ENCODE measurements at places on chromosomes 5 and 9. TPM values are rescaled to one million over a fixed set of nuclear protein-coding genes. Genes with fewer than 3 reads are reported as not detected.
A peak's percentile ranks its signal among the peaks of the same experiment; 100 is the strongest.

PCDHA1 gene
- total RNA-seq, result 3.2 TPM

ZDHHC11B gene
- total RNA-seq, result 1.3 TPM

PCDHA6 gene
- 4.6 TPM for total RNA-seq

TXNDC8 gene
- total RNA-seq, result not detected

GPR151 gene
- not detected for total RNA-seq

INSYN2B gene
- total RNA-seq, result 4.4 TPM

PDE6A gene
- total RNA-seq, result not detected

CCNI2 gene
- 0.74 TPM for total RNA-seq

DNA sequence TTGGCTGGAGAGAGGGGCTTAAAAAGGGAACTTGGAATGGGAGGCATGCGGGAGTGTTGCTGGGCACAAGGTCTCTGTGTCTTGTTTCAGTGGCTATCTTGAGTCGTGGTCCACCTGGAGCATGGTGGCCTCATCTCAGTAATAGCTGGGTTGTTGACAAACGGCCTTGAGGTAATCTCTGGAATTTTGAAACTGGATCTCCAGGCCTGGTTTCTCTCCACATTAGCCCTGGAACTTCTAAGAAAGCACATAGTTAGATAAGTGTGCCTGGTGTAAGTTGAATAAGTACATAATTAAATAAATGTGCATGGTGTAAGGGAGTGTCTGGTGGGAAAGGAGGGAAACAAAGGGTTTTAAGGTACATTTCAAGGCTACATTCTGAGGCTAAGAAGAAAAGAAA is 62.2 kb downstream of the INIP start:
- DNase-seq, result peak; percentile 25
- no peaks in the 10 kb centered on the region for H3K36me3 ChIP-seq
- peak overlapping the region; percentile 91 for H3K27ac ChIP-seq
- H3K4me1 ChIP-seq, result peaks cover 20% of the 10 kb centered on the region
- no peaks in the 10 kb centered on the region for H3K27me3 ChIP-seq

DNA sequence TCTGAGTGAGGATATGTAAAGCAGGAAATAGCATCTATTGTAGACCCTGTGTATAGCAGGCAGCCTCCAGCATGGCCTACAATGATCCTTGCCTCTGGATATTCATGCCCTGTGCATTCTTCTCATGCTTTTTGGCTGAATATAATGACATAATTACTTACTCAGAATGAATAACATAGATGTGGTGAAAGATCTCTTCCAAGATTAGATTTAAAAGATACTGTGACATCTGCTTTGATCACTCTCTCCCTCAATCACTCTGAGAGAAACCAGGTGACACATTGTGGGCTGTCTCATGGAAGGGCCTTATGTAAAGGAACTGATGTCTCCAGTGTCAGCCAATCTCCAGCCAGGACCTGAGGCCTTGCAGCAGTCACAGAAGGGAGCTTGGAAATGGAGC is 376.7 kb downstream of the DNAH5 start:
- H3K4me3 ChIP-seq, result no peak overlapping the region
- H3K36me3 ChIP-seq, result no peaks in the 10 kb centered on the region
- H3K27me3 ChIP-seq, result no peaks in the 10 kb centered on the region
- no peak for DNase-seq

- no peak for DNase-seq
- H3K4me1 ChIP-seq, result peaks cover 42% of the 10 kb centered on the region
- no peaks in the 10 kb centered on the region for H3K36me3 ChIP-seq
- H3K4me3 ChIP-seq, result no peak overlapping the region
Observed at GRCh38 chr5:115636008-115636407, 10.2 kb upstream of the TMED7 start.

DNA sequence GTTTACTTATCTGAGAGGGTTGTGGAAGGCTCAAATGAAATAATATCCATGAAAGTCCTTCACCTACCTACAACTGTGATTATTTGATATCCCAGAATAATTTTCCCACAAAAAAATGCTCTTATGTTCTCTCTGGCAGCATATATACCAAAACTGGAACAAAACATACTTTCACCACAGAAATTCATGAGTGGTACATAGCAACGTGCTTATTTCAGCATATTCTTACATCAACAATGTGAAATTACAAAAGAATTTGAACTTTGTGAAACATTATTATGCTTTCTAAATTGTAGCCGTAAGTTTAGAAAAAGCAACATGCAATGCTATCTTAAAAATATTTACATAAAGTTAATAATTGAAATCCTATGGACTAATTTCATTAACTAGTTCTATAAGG is 137.1 kb downstream of the GABRB2 start:
- no peak overlapping the region for H3K4me3 ChIP-seq
- H3K27ac ChIP-seq, result no peak overlapping the region
- H3K27me3 ChIP-seq, result no peaks in the 10 kb centered on the region
- no peaks in the 10 kb centered on the region for H3K4me1 ChIP-seq
- no peak for DNase-seq

DNA sequence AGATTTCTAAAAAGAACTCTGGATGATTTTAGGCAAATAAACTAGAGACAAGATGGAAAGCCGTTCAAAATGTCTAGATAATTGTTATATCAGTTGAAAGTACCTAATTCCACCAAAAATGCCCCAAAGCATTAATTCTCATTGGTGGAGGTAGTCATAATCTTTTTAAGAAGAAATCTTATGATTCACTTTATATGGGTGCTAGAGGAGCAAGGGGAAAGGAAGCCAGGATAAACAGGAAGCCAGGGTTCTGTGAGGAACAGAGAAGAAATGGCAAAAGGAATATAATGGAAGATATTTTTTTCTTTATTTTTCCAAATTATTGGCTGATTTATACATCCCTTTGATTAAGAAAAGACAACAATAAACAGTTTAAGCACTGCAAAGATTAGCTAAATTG is 7.8 kb downstream of the YIPF5 start:
- no peaks in the 10 kb centered on the region for H3K27me3 ChIP-seq
- peaks cover 32% of the 10 kb centered on the region for H3K36me3 ChIP-seq
- no peak overlapping the region for H3K4me3 ChIP-seq
- no peaks in the 10 kb centered on the region for H3K4me1 ChIP-seq
- no peak for DNase-seq

DNA sequence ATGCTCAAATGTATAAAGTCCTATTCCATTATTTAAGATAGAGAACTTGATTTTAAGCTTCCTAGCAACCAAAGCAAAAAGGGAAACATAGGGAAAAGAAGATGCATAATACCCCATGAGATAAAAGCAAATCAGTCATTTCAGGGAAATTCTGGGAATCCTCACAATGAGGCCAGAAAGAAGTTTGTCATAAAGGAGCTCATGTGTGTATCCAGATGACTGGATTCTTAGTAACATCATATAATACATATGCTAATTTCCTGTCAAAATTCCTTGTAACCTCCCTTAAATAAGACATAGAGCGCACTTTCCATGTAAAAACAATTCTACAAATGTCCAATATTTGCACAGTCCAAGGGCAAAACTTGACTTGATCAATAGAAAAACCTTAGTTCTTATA is 411.0 kb upstream of the WWC1 start:
- no peak overlapping the region for H3K27ac ChIP-seq
- H3K4me1 ChIP-seq, result no peaks in the 10 kb centered on the region
- no peaks in the 10 kb centered on the region for H3K27me3 ChIP-seq
- H3K4me3 ChIP-seq, result no peak overlapping the region
- DNase-seq, result no peak
- H3K36me3 ChIP-seq, result no peaks in the 10 kb centered on the region

GRCh38 chr9:76576344-76576743 is 117.4 kb downstream of the GCNT1 start:
- no peaks in the 10 kb centered on the region for H3K36me3 ChIP-seq
- no peak overlapping the region for H3K4me3 ChIP-seq
- peaks cover 5% of the 10 kb centered on the region for H3K27me3 ChIP-seq
- DNase-seq, result no peak
- H3K4me1 ChIP-seq, result peaks cover 7% of the 10 kb centered on the region
- H3K27ac ChIP-seq, result no peak overlapping the region

Data from GM23338 (cell line).